Muscle of back (tissue), 13 donors: ENCODE measurements at places on chromosomes 3 and 15. TPM values are rescaled to one million over a fixed set of nuclear protein-coding genes. Genes with fewer than 3 reads are reported as not detected.

- DNase-seq: no peak
Measured at GRCh38 chr15:55652359-55652758, 64.2 kb upstream of the PYGO1 start.

DNA sequence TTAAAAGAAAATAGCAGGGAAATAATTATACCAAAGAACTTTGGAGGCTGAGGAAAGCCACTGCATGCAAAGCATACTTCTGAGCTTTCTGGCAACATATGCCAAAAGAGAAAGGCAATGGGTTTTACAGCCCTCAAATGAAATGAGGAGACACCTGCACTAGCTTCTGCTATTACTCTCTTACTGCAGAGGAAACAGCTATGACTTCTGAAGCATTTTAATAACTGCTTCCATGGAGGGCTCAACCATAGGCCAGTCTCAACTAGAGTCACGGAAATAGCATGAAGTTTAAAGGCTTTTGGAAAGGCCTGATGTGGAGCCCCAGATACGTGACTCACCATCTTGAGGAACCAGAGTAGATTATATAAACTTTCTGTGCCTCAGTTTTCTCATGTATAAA lies 114.8 kb downstream of the OXNAD1 start:
- no peak for DNase-seq

Gene GABPB1
- polyA plus RNA-seq: 17.3 TPM

Gene PFKFB4
- polyA plus RNA-seq: 3.8 TPM
